HepG2 (cell line): ENCODE measurements at places on chromosomes 4 and X. TPM values are rescaled to one million over a fixed set of nuclear protein-coding genes. Genes with fewer than 3 reads are reported as not detected.

DNA sequence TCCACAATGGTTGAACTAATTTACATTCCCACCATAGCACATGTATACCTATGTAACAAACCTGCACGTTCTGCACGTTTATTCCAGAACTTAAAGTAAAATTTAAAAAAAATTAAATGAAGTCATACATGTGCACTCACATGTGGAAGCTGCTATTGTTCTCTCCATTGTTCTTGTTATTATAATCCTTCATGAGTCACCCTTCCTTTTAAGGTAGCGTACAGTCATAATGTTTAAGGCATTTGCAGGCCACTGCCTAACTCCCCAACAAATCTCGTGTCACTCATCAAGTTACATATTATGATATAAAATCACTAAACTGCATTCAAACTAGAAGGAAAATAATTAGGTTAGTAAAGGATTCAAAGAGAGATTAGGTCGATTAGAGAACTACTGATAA lies 63.6 kb downstream of the SLC7A11 start:
- no peak for DNase-seq

The PDGFC gene
- total RNA-seq = 6.8 and 9.1 TPM in 2 replicates

DNA sequence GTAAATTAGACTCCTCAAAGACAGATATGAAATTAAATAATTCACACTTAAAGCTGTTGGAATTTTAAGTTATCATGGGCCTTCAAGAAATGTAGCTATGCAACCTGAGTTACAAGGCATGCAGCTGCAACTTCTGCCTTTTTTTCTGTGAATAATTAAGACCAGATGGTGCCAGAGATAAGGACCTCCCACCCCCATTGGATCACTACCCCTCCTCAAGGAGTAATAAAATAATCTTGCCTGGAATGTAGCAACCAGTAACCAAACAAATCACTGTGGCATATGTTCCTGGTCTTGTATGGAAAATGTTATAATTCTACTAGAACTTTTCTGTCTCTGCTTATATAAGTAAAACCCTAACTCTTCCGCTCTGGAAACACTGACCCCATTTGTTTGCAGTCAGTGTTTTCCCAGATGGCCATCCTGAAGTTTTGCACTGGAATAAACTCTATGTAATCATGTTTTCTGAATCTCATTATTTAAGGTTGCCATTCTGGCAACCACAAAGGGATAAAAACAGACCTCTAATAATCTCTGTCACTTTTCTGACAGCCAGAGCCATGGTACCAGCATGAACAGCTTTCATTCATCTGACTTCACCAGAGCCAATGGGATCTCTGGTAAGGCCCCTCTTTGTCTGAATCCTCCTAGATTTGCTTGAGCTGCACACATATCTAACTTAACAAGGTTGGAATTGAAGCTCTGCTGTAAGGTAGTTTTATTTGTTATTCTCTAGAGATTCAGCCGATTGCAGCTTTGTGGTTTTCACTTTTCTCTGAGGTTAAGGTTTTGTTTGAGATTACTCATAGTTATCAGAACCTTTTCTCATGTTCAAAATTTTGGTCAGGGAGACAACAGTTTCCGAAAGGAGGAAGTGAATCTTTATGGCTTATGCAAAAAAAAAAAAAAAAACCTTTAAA lies 274.6 kb downstream of the NAF1 start:
- no peak for DNase-seq

DNA sequence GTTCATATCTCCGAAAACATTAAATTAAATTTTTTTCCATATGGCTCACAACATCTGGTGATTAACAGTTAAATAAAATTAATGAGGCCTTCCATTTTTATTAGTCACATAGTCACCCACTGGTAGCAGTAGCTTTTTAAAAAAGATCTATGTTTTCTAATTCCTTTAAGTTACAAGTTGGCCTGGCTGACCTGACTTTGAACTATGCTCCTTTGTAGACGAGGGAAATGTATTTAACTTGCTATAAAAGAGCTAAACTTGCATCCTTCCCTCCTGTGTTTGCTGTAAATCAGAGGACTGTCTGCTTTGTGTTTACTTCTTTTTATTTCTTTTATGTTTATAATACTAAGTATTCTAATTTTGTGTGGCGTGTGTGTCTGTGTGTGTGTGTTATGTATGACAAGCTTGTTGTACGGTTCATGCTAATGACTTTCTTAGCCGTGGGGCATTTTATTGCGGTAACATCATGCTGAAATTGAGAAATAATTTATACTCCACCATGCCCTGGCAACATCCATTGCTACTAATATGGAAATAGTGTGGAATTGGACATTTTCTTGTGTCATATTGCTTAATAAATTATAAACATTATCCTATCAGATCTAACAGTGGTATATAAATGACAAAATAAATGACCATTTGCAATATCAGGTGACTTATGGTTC lies 241.7 kb downstream of the SNCA start:
- DNase-seq = no peak

DNA sequence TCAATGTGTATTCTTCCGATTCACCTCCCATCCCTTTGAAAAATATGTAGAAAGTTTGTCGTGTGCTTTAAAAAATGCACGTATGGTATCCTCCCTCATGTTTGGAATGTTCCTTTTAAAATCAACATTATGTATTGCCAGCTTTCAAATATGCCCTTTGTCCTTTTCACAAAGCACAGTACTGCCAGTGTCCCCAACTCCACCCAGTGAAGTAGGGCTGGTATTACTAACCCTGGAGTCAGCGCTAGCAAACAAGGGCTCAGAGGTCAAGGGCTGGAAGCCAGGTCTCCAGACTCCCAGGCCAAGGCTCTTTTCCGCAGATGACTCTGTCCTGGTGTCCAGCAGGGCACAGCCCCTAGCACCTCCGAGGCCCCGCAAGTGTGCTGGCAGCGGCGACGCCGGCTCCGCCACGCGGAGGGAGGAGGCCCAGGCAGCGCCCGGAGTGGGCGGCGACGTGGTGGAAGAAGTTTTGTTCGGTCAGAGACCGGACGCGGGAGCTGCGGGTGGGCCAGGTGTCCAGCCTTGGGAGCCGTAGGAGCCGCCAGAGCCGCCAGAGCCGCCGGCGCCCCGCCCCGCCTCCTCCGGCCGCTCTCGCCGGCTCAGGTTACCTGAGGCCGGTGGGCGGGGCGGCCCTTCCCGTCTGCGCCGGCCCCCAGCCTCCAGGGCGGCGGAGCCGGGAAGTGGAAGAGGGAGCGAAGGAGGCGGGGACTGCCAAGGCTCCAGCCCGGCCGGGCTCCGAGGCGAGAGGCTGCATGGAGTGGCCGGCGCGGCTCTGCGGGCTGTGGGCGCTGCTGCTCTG lies at the start of gene IL13RA1:
IL13RA1 (plus strand) TSS at position 720 of the 799 bp plus-strand sequence; CDS start at position 753, 33 bp downstream.
- DNase-seq = peak; percentile 93

- DNase-seq = no peak
Measured at GRCh38 chr4:34932591-34932990, 1311.7 kb downstream of the ARAP2 start.

The VCX gene
- total RNA-seq = not detected in 2 replicates

The FABP2 gene
- 1.2 and 1.9 TPM in 2 replicates for total RNA-seq

DNA sequence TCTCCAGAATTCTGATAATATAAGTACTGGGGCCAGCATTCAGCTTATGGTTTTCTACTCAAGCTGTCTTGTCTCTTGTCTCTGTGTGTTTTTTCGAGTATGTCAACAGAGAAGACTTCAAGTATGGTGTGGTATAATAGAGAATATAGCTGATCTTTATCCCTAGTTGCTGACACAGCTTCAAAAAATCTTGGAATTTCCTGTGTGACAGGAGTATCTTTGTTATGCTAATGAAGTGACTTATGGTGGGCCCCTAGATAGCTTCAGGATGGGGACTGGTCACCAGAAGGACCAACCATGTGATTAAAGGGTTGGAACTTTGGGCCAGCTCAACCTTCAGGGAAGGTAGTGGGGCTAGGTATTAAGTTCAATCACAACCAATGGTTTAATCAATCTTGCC lies 2.9 kb downstream of the GPRASP3 start:
- DNase-seq = no peak

The JCHAIN gene
- total RNA-seq = not detected in 2 replicates

GRCh38 chr4:159487284-159487747 lies 384.4 kb downstream of the RAPGEF2 start:
- DNase-seq = peak; percentile 68

The SLC26A1 gene
- total RNA-seq = 7.2 and 22.9 TPM in 2 replicates

DNA sequence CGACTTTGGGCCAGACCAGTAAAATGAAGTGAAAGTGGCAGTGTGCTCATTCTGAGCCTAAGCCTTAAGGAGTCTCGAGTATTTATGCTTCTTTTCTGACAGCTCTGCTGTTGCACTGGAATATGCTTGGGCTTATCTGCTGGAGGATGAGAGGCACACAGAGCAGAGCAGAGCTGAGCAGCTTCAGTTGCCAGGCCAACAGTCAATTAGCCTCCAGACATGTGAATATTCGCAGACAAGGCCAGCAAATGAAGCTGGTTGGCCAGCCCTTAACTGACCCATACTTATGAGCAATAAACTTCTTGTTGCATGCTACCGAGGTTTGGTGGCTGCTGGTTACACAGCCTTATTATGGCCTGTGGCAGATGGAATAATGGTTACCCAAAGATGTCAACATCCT lies 203.0 kb upstream of the GEMIN8 start:
- DNase-seq = no peak

DNA sequence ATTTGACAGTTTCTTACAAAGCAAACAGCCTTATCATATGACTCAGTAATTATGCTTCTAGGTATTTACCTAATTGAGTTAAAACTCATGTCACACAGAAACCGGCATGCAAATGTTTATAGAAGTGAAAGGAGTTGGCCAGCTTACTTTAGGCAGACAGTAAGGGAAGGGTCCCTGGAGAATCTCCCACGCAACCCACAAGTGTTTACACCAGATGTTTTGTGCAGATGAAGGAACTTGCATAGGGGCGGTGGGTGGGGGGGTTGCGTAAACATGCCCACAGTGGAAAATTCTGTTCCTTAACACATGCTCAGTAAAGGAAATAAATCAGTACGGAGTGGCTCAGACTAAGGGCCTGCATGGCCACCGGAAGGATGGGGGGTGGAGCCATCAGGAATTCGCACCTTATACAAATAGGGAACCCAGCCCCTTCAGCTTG lies 330.5 kb upstream of the AADAT start:
- DNase-seq = no peak

- no peak for DNase-seq
Measured at GRCh38 chr4:38056011-38056685, 96.0 kb downstream of the PTTG2 start.

DNA sequence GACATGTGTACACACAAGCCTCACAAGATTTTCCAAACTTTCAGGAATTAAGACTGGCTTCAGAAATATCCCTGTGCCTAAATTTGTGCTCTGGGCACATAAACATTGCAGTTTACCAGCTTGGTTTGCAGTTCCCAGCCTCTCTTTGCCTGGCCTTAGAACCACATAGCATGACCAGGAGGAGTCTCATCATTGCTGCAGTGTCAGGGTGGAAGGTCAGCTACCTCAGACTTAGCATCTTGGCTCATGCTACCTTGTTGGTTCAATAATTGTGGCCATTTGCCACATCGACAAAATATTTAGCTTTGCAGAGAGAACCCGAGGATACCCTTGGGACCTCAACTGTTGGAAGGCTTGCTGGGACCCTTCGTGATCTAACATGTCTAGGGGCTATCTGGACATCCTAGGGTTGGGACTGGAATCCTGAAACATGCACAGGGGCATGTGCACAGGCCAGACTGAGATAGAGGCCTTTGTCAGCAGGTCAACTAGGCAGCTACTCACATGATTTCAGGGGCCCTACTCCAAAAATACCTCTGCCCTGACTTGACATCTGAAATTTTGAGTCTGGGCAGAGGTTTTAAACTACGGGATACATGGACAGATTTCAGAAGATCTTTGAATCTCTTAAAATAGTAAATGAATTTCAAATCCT lies 8.0 kb upstream of the SUPT20HL2 start:
- no peak for DNase-seq

- DNase-seq = no peak
Measured at GRCh38 chrX:152619897-152620296, 17.8 kb upstream of the GABRQ start.

The SEL1L3 gene
- total RNA-seq = 0.63 and 1.1 TPM in 2 replicates

The HEPH gene
- not detected in 2 replicates for total RNA-seq

- DNase-seq = no peak
Measured at GRCh38 chrX:70354716-70355115, 64.8 kb downstream of the KIF4A start.

GRCh38 chr4:133151691-133152329 lies 2.7 kb downstream of the PCDH10 start:
- no peak for DNase-seq

- no peak for DNase-seq
Measured at GRCh38 chr4:89469516-89469915, 161.9 kb upstream of the GPRIN3 start.
